ENCODE measurements at places on chromosomes 1 and 21.

DNA sequence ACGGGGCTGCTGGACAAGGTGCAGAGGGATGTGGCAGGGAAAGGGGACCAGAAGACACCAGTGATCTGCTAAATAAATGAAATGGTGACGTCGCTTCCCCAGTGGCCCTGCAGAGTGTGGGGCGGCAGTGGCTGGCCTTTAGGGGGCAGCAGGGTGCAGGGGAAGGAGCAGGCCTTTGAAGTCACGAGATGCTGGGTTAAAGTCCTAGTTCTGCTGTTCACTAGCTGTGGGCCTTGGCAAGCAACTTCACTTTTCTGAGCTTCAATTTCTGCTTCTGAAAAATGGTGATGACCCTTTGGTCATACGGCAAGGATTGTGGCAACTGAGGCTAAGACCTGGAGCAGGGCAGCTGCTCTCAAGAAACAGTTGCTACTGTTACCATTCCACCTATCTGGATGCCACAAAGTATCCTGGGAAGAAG lies 9.2 kb upstream of the GALE start:
- no peak for DNase-seq

GRCh38 chr1:110594456-110595352 lies 11.5 kb downstream of the KCNA2 start:
- no peak for DNase-seq

GRCh38 chr1:17447501-17447992 lies 8.1 kb upstream of the RCC2 start:
- DNase-seq = no peak

DNA sequence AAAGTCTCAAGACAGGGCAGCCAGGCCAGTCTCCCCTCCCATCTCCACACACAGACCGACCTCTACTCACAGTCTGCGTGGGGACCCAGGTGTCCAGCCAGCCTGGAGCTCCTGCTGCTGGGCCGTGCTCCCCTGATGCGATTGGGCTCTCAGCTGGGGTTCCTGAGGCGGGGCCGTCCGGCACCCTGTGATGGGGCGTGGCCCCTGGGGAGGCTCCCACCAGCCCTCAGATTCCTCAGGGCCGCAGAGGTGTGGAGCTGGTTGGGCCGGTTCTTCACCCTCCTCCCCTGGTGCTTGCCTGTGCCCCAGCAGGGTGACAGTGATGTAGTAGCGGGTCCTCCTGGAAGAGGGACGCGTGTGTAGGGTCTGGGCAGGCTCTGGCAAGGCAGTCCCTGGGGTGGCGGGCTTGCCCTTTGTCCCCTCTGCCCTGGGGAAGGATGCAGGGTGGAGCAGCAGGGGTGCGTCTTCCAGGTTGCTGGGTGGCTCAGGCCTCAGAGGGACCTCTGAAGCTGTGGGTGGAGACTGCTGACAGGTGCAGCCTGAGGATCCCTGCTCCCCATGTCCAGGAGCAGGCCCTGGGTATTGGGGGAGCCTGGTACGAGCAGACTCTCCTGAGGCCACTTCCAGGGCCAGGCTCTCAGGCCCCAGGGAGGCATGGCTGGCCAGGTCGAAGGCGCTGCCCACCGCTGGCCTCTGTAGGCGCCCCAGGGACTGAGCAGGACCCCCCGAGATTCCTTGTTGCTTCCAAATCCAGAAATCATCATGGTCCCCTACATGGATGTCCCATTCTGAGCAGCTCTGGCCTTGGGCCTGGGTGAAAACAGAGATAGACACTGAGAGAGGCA lies at the start of gene CRYBG2:
TSS of gene CRYBG2 (minus strand) at position 155 of the 845 bp plus-strand sequence. CDS start 7,473 bp downstream, outside the sequence.
- no peak for DNase-seq

DNA sequence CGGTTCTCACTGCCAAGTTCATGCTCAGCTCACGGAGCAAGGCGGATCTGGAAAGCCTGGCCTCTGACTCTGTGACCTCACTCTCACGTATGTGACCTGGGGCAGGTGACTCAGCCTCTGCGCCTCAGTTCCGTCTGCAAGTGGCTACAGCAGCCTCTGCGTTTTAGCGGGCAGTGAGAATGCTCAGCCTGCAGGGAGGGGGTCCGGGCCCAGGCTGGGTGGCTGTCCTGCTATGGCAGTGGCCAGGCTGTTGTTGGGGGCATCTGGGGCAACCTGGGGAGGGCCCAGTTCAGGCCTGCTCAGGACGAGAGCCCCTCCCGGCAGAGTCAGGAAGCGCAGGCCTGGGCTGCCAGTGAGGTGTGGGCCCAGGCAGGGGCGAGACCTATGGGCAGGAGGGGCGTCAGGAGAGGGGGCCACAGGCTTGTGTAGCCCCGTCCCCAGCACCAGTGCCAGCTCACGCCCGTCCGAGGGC lies 27.9 kb downstream of the ARHGEF16 start:
- DNase-seq = no peak

GRCh38 chr1:212317916-212318315 lies 32.7 kb downstream of the PPP2R5A start:
- no peak for DNase-seq

DNA sequence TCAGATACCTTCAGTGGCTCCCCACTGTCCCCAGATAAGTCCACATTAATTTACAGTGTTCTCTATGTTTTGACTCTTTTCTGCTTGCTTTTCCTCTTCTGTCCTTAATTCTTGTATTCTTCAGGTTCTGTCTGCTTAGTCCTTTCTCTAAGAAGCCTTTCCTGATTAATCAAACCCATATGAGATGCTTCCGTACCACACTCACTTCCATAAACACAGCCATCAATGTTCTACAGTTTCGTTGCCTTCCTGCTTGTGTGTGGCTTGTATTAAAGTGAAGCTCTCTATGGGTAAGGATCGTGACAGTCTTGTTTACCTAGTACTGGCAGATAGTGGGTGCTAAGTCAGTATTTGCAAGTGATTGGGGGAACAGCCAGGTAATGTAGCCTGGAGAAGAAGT lies 75.9 kb downstream of the PRDM2 start:
- DNase-seq = no peak
